Esophagus squamous epithelium (tissue), 5 donors: ENCODE measurements at places on chromosomes 2 and 18. TPM values are rescaled to one million over a fixed set of nuclear protein-coding genes. Genes with fewer than 3 reads are reported as not detected.

GRCh38 chr18:5980721-5981120 lies 85.4 kb upstream of the TMEM200C start:
- H3K36me3 ChIP-seq: no peaks in the 10 kb centered on the region
- H3K27me3 ChIP-seq: no peaks in the 10 kb centered on the region
- H3K4me1 ChIP-seq: no peaks in the 10 kb centered on the region
- DNase-seq: no peak
- no peak overlapping the region for H3K4me3 ChIP-seq
- H3K27ac ChIP-seq: no peak overlapping the region

GRCh38 chr18:2009942-2010697 lies 561.2 kb downstream of the METTL4 start:
- no peak for DNase-seq
- no peaks in the 10 kb centered on the region for H3K27me3 ChIP-seq
- no peaks in the 10 kb centered on the region for H3K36me3 ChIP-seq
- no peaks in the 10 kb centered on the region for H3K4me1 ChIP-seq

DNA sequence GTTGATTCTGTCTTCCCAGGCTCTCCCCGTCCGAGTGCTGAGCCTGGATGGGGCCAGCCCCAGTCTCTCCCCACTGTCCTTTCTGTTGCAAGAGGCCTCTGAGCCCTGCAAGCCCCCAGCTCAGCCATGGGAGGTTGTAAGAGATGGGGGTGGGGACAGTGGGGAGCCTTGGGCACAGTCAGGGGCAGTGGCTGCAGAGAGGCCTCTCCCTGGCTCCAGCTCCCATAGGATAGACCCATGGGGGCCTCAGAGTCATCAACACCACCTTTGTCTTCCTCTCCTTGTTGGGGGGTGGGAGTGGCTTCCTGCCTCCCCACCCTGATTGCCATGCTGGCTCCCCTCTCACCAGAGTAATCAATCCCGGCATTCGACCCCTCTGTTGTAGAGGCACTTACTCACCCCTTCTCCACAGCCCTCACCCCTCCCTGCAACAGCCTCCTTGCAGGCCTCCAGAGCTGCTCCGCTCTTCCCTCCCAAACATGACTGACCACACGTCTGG lies 37.5 kb upstream of the NPAS2 start:
- no peak overlapping the region for H3K27ac ChIP-seq
- H3K4me1 ChIP-seq: peaks cover 19% of the 10 kb centered on the region
- no peak overlapping the region for H3K4me3 ChIP-seq
- no peaks in the 10 kb centered on the region for H3K36me3 ChIP-seq
- no peak for DNase-seq
- no peaks in the 10 kb centered on the region for H3K27me3 ChIP-seq

GRCh38 chr2:58852243-58852642 lies 611.1 kb upstream of the FANCL start:
- no peak overlapping the region for H3K27ac ChIP-seq
- no peaks in the 10 kb centered on the region for H3K27me3 ChIP-seq
- no peaks in the 10 kb centered on the region for H3K36me3 ChIP-seq
- H3K4me1 ChIP-seq: no peaks in the 10 kb centered on the region

GRCh38 chr2:55441280-55441892 lies 21.7 kb upstream of the CCDC88A start:
- no peaks in the 10 kb centered on the region for H3K4me1 ChIP-seq
- no peak for DNase-seq
- H3K36me3 ChIP-seq: no peaks in the 10 kb centered on the region
- H3K27me3 ChIP-seq: no peaks in the 10 kb centered on the region

- H3K4me1 ChIP-seq: peaks cover 35% of the 10 kb centered on the region
- DNase-seq: no peak
- H3K4me3 ChIP-seq: peak overlapping the region; percentile 45
- H3K27me3 ChIP-seq: peaks cover 33% of the 10 kb centered on the region
- no peaks in the 10 kb centered on the region for H3K36me3 ChIP-seq
Observed at GRCh38 chr2:120343433-120344105, 2.4 kb upstream of the INHBB start.

GRCh38 chr18:55546851-55547704 lies 40.9 kb downstream of the TCF4 start:
- no peaks in the 10 kb centered on the region for H3K36me3 ChIP-seq
- H3K27ac ChIP-seq: no peak overlapping the region
- H3K27me3 ChIP-seq: no peaks in the 10 kb centered on the region
- no peak for DNase-seq
- H3K4me1 ChIP-seq: peaks cover 15% of the 10 kb centered on the region
- no peak overlapping the region for H3K4me3 ChIP-seq

GRCh38 chr18:79574938-79575525 lies 104.6 kb upstream of the CTDP1 start:
- peaks cover 78% of the 10 kb centered on the region for H3K27me3 ChIP-seq
- no peak overlapping the region for H3K27ac ChIP-seq
- no peak for DNase-seq

DNA sequence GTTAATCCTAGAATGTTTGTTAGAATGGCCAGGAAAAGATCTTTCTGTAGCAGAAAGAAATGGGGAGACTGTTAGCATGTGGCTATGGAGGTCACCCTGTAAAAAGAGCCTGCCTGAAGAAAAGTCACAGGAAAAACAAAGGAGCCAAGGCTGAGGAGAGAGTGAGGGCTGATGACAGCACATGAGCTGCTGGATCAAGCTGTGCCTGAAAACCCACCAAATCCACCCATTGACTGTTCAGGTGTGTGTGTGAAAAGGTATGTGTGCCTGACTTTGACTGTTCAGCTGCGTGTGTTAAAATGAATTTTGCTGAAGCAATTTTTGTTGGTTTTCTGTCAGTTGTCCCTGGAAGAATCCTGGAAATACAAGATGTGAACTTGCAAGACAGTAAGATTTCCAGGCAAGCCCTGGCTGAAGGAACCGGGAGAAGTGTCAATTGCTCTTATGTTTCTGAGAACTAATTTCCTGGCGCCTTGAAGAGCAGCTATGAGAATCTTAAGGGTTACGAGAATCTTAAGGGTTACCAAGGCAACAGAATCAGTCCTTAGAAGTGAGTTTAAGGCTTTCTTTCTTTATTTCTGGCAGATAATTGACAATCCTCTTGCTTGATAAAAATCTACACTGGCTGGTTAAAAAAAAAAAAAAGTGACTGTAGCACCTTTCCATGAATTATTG lies 73.0 kb upstream of the LGALSL start:
- H3K36me3 ChIP-seq: no peaks in the 10 kb centered on the region
- no peak overlapping the region for H3K27ac ChIP-seq
- no peak overlapping the region for H3K4me3 ChIP-seq
- no peak for DNase-seq

GRCh38 chr18:62736077-62736855 lies 20.9 kb downstream of the PHLPP1 start:
- no peak overlapping the region for H3K27ac ChIP-seq
- H3K36me3 ChIP-seq: no peaks in the 10 kb centered on the region

- H3K4me1 ChIP-seq: peaks cover 49% of the 10 kb centered on the region
- H3K27ac ChIP-seq: no peak overlapping the region
- no peak for DNase-seq
- H3K4me3 ChIP-seq: no peak overlapping the region
Observed at GRCh38 chr2:130825966-130826253, 10.8 kb upstream of the ARHGEF4 start.

- no peaks in the 10 kb centered on the region for H3K27me3 ChIP-seq
- H3K4me1 ChIP-seq: no peaks in the 10 kb centered on the region
- H3K4me3 ChIP-seq: no peak overlapping the region
- H3K36me3 ChIP-seq: no peaks in the 10 kb centered on the region
- no peak for DNase-seq
- H3K27ac ChIP-seq: no peak overlapping the region
Observed at GRCh38 chr18:40868110-40868858, 1086.8 kb upstream of the PIK3C3 start.

DNA sequence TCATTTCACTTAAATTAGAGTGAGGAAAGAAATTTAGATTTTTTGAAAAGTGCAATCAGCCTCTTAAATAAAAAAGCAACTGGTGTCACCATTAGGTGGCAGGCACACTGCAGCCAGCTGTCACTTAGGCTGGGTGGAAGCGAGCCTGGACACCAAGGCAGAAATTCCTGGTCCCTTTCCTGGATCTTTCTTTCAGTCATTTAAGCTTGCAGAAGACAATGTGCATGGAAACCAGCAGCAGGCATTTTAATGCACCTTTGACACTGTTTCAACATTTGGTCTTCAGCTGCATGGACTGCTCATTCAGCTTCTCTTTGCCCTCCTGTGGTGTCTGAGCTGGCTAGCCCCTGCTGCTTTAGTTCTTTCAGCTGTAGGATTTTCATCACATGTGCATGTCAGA lies 61.0 kb downstream of the AQP4 start:
- no peak overlapping the region for H3K4me3 ChIP-seq
- H3K36me3 ChIP-seq: no peaks in the 10 kb centered on the region
- no peaks in the 10 kb centered on the region for H3K4me1 ChIP-seq

DNA sequence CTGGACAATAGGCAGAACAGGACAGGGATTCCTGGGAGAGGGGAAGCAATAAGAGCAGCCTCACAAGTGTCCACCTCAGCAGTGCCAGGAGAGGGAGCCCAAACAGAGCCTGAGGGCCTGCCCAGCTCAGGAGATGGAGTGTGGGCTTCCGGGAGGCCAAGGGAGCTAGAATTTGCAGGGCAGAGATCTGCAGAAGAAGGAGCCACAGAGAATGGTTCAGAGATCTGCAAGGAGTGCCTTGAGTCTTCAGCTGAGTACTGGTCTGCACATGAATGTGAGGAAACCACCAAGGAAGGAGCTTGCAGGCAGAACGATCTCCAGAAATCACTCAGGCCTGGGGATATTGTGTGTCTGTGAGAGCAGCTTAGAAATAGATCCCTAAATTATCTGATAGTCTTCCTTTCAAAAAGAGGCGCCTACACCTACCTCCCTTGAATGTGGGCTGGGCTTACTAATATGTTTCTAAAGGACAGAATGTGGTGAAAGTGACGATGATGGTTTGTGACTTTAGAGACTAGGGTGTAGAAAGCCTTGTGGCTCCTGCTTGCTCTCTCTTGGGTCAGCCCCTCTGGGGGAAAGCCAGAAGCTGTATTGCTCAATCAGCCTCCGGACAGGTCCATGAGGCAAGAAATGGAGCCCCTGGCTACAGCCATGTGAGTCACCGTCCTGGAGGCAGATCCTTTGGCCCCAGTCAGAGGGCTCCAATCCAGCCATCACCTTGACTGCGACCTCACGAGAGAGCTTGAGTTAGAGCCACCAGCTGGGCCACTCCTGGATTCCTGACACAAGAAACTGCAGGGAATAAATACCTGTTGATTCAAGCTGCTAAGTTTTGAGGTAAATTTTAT lies 7.6 kb upstream of the LPIN1 start:
- no peaks in the 10 kb centered on the region for H3K27me3 ChIP-seq
- no peaks in the 10 kb centered on the region for H3K36me3 ChIP-seq
- DNase-seq: no peak

DNA sequence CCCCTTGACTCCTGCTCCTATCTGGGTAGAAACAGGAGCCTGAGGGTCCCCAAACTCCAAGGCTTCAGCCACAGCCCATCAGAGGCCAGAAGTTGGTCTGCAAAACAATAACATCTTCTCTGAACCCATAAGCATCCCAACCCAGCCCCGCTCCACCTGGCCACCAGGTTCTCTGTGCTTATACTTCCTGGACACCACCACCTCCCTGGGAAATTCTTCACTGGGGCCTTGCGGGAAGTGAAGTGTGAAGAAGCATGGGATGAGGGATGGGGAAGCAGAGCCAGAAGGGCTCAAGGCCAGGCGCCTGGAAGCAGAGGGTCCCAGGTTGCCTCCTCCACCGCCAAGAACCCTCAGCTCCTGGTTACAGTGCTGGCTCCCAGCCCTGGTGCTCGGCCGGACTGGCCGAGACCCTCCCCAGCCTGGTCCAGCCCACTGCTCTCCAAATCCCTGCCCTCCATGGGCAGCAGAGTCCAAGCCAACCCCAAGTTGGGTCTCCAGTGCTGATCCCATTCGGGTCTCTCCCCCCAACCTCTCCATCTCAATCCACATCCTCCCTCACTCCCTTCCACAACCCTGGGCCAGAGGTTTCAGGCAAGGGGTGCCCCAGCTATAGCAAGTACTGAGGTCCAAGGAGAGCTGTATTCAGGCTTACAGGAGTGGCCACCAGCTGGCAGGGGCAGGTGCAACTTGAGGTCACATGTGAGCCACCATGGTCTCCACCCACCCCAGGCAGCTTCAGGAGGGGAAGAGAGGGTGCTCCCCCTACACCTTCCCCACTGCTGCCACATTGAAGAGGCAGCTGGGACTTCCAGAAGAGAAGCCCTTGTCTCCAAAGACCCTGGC lies 60.7 kb downstream of the TNS1 start:
- DNase-seq: no peak
- H3K27me3 ChIP-seq: no peaks in the 10 kb centered on the region

Gene ADCY3
- total RNA-seq: 42.0 TPM

Gene TMEM198
- 0.79 TPM for total RNA-seq

Gene IL1F10
- total RNA-seq: 0.53 TPM

Gene ASB1
- 3.9 TPM for total RNA-seq

Gene SERPINB11
- total RNA-seq: 85.9 TPM

Gene ATP8B1
- total RNA-seq: 20.2 TPM

Gene STAT4
- total RNA-seq: 2.8 TPM
